ENCODE measurements at places on chromosomes 4 and X. TPM values are rescaled to one million over a fixed set of nuclear protein-coding genes. Genes with fewer than 3 reads are reported as not detected.

DNA sequence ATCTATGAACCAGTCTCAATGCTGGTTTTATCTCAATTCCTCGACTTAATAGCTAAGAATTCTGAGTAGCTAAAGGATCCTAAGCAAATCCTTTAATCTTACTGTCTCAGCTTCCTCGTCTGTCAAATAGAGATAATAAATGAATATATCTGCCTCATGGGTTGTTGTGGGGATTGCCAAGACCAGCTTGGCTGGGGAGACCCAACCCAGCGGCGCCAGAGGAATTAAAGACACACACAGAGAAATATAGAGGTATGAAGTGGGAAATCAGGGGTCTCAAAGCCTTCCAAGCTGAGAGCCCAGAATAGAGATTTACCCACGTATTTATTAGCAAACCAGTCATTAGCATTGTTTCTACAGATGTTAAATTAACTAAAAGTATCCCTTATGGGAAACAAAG, 41.9 kb downstream of the SLC34A2 start:
- no peaks in the 10 kb centered on the region for H3K36me3 ChIP-seq
- H3K27ac ChIP-seq: no peak overlapping the region
- H3K4me1 ChIP-seq: no peaks in the 10 kb centered on the region

DNA sequence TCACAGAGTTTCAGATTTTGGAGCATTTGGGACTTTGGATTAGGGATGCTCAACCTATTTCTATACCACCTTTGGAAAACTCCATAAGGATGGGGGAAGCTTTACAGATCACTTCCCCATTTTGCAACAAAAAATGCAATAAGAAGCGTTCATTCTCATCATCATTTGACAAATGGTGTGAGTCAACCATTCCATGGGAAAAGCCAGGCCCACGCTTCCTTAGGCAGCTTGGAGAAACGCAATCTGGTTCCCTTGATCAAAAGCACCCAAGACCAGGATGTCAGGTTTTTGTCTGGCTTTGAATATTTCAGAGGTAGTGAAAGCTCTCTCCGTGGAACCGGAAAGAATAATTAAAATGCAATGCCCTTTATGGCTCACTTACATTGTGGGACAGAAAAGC, 79.3 kb upstream of the C4orf50 start:
- DNase-seq: no peak
- no peak overlapping the region for H3K4me3 ChIP-seq

GRCh38 chr4:87974856-87975462, 555 bp upstream of the SPP1 start:
- H3K36me3 ChIP-seq: no peaks in the 10 kb centered on the region
- H3K4me1 ChIP-seq: peaks cover 7% of the 10 kb centered on the region
- no peak overlapping the region for H3K4me3 ChIP-seq

DNA sequence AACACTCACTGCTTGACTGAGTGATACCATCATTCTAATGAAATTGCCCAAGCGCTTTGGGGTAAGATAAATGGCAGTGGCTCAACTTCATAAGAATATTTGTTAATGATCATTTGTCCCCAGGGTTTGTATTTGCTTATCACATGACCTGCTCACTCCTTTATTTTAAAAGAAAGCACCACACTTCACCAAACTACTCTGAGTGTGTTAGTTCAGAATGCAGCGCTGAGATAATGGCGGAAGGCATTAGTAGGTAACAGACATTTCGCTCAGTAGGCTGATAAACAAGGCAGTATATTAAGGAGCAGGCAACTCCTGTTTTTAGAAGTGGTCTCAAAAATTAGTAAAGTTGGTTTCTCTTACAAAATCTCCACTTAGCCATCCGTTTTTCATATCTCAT, 1.6 kb downstream of the SNX25 start:
- H3K4me3 ChIP-seq: peak overlapping the region; percentile 59
- no peak overlapping the region for H3K27ac ChIP-seq
- H3K4me1 ChIP-seq: peaks cover 30% of the 10 kb centered on the region
- H3K27me3 ChIP-seq: no peaks in the 10 kb centered on the region
- no peak for DNase-seq

DNA sequence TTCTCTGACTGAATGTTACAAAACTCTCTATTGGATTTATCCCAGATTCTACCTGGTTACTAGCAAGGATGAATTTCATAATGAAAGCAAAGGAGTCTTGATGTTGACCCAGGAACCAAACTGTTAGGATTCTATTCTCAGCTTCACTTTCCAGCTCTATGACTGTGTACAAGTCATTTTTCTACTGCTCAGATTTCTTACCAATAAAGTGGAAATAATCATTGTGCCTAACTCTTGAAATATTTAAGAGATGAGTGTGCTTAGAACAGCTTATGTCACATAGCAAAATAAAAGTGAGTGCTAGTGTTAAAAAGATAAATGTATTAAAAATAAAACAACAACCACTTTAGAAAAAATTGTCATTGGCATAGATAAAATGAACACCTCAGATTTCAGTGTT, 45.6 kb downstream of the EPHA5 start:
- no peak overlapping the region for H3K4me3 ChIP-seq
- H3K36me3 ChIP-seq: no peaks in the 10 kb centered on the region
- no peak for DNase-seq
- no peak overlapping the region for H3K27ac ChIP-seq

DNA sequence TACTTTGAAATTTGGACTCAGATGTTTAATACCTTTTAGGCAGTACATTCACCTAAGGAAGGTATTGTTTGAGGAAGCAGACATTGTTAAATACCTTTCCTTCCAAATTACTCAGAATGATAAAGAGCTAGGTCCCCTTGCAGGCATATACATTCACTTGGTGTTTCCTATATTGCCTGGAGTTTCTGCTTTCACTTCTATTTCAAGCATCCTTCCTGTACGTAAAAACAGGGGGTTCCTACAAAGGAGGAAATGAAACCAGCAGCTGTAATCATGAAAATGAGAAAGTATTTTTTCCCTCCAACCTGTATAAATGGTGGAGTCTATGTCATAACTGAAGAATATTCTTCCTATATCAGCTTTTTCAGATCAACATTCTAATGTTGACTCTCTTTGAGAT, 90.4 kb upstream of the RASGEF1B start:
- peak; percentile 37 for DNase-seq

VBP1 gene
- 30.8 TPM for total RNA-seq

DNA sequence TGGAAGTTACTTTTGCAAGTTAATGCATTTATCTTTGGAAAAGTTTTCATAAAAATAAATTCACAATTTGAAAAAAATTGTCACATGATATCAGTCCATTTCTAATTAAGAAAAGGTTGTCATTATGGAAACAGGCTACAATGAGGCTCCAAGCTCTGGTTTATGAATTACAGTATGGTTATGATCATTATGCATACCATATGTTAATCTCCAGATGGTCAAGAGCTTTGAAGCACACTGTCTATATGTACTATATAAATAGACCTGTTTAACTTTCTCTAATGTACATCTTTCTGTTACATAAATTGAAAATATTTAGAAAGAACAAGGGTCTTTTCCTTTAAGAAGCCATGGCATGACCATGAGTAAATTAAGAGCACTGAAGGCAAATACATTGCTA, 2338.8 kb downstream of the PCDH7 start:
- no peaks in the 10 kb centered on the region for H3K36me3 ChIP-seq
- H3K27me3 ChIP-seq: no peaks in the 10 kb centered on the region
- H3K4me3 ChIP-seq: no peak overlapping the region
- DNase-seq: no peak
- H3K27ac ChIP-seq: no peak overlapping the region
- H3K4me1 ChIP-seq: no peaks in the 10 kb centered on the region

ZIC3 gene
- total RNA-seq: not detected
